Stimulated activated CD4-positive, alpha-beta T cell treated with anti-CD3 and anti-CD28 coated beads, TNF-alpha, amount 100 ng/mL, for 48 hours (primary cell): ENCODE measurements at places on chromosomes 16 and 17.

GRCh38 chr16:48870141-48870540 is 260.2 kb upstream of the N4BP1 start:
- no peak for DNase-seq

GRCh38 chr16:65781855-65782254 is 584.6 kb upstream of the CDH5 start:
- DNase-seq = no peak

DNA sequence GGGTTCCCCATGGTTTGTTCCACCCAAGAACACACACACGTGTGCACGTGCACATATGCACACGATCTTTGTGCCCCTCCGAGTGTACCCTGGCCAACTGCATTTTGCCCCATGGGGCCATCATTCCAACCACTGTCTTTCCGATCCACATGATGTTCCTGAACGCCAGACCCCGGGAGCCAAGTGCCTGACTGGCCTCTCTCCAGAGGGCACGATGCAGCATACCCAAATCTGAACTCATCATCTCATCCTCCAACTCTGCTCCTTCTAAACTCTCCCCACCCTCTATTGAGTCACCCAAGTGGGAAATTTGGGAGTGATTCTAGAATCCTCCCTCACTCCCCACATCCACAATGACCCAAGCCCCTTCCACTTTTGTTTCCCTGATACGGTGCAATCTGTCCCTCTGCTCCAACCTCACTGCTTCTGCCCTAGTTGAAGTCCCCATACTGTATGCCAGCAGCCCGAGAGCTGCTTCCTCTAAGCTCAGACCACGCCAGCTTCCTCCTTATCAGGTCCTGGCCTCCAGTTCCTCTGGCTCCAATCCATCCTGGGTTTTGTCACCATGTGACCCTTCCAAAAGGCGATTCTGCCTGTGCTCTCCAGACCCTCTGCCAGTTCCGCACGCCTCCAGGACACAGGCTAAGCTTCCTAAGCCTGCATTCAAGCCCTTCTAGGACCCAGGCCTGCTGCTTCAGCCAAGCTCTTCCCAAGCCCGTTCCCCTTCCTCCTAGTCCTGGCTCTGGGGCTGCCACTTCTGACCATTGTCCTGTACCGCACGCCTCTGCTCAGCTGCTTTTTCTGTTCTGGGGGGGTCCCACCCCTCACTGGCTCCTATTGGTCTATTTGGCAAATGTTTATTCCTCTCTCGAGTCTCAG is 10.1 kb upstream of the TMEM208 start:
- no peak for DNase-seq

DNA sequence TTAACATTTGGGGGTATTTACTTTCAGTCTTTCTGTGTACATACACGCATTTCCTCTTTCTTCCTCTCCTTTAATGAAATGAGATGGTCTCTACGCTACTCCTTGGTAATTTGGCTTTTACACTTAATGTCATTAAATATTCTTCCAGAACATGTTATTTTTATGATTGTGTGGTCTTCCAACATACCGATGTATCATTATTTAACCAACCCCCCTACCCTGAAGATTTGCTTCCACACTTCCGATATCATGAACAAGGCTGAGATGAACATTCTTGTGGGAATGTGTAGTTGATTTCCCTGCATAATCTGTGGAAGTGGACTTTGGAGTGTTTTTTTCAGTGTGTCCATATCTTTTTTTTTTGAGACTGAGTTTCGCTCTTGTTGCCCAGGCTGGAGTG is 2.3 kb upstream of the PGS1 start:
- DNase-seq = no peak

GRCh38 chr17:78838574-78839005 is 2.0 kb downstream of the USP36 start:
- no peak for DNase-seq

GRCh38 chr17:64788286-64789060 is 126.4 kb upstream of the SMURF2 start:
- no peak for DNase-seq

- DNase-seq = no peak
These were observed 19.6 kb upstream of the CCL2 start for GRCh38 chr17:34235389-34236028.

GRCh38 chr16:648071-648780 is 939 bp upstream of the WDR90 start:
- DNase-seq = no peak

- DNase-seq = no peak
These were observed 10.6 kb downstream of the CALCOCO2 start for GRCh38 chr17:48841395-48841831.

DNA sequence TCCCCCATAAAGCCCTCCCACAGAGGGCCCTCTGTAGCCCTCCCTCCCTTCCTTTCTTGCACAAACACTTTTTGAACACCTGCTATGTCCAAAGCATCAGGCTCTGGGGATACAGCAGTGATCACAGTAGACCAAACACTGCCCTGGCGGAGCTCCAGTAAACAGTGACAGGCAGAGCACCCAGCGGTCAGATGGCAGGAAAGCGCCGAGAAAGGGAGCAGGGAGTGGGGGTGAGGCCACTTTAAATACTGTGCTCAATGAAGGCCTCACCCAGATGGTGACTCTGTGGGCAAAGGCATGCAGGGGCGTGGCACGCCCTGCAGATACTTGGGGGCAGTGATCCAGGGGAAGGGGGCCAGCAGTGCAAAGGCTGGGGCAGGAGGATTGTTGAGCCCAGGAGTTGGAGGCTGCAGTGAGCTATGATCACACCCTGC is 7.6 kb downstream of the PRR29 start:
- DNase-seq = no peak

- peak; percentile 26 for DNase-seq
These were observed 984 bp downstream of the CENPV start for GRCh38 chr17:16352303-16352666.

DNA sequence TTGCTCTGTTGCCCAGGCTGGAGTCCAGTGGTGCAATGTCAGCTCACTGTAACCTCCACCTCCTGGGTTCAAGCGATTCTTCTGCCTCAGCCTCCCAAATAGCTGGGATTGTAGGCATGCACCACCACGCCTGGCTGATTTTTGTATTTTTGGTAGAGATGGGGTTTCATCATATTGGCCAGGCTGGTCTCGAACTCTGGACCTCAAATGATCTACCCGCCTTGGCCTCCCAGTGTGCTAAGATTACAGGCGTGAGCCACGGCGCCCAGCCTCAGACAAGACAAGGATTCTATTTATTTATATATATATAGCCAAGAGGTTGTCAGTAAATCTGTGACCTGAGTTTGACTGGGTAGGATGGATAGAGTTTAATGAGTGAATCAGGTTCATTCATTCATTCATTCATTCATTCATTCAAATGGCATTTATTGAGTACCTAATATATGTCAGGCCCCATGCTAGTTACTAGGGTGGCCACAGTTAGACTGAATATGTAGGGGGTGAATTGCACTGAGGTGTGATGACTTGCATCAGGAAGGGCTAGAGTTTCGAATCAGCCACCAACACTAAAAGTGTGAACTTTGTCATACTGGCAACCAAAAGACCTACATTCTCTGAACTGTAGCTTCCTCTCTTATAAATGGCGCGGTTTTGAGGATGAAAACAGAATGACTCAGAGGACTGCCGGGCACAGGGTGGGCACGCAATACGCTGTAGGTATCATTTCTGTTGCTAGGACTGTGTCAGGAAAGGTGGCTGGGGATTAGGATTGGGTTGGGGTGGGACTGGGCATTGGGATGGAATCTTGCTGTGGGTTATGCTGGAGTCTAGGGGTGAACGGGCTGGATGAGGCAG is 37.8 kb downstream of the ITGAE start:
- DNase-seq = no peak
